ENCODE measurements at places on chromosomes 11 and 22. TPM values are rescaled to one million over a fixed set of nuclear protein-coding genes. Genes with fewer than 3 reads are reported as not detected.

- peak overlapping the region; percentile 79 for H3K27ac ChIP-seq
- H3K4me1 ChIP-seq: peaks cover 74% of the 10 kb centered on the region
- DNase-seq: no peak
- H3K4me3 ChIP-seq: no peak overlapping the region
- H3K27me3 ChIP-seq: no peaks in the 10 kb centered on the region
Measured at GRCh38 chr22:24435323-24435645, 7.9 kb downstream of the ADORA2A start.

DNA sequence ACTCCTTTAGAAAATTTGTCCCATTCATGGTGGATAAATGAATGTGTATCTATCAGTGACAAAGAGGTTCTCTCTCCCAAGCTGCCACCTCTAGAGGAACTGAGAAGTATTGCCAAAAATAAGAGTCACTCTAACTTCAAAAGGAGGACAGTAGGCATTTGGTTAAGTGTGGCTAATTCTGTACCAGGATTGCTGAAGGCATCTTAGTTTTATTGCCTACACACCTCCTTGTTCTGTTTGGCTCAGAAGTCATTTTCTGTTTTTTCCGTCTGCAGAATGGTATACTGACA, 189.0 kb upstream of the MPPED2 start:
- no peak overlapping the region for H3K27ac ChIP-seq
- DNase-seq: no peak
- peaks cover 2% of the 10 kb centered on the region for H3K27me3 ChIP-seq
- no peaks in the 10 kb centered on the region for H3K36me3 ChIP-seq
- H3K4me1 ChIP-seq: peaks cover 5% of the 10 kb centered on the region

GRCh38 chr22:22746963-22747933, 102.8 kb downstream of the GGTLC2 start:
- no peaks in the 10 kb centered on the region for H3K4me1 ChIP-seq
- H3K36me3 ChIP-seq: no peaks in the 10 kb centered on the region
- H3K27ac ChIP-seq: no peak overlapping the region
- H3K27me3 ChIP-seq: peaks cover 43% of the 10 kb centered on the region
- no peak for DNase-seq

- peaks cover 88% of the 10 kb centered on the region for H3K4me1 ChIP-seq
- no peaks in the 10 kb centered on the region for H3K27me3 ChIP-seq
- H3K4me3 ChIP-seq: no peak overlapping the region
- DNase-seq: no peak
- no peaks in the 10 kb centered on the region for H3K36me3 ChIP-seq
Measured at GRCh38 chr11:46343520-46343919, 3.7 kb upstream of the DGKZ start.

- peaks cover 25% of the 10 kb centered on the region for H3K36me3 ChIP-seq
- H3K4me1 ChIP-seq: peaks cover 66% of the 10 kb centered on the region
- DNase-seq: no peak
- H3K27ac ChIP-seq: peak overlapping the region; percentile 44
- H3K27me3 ChIP-seq: no peaks in the 10 kb centered on the region
Measured at GRCh38 chr11:94800414-94800813, 32.3 kb downstream of the AMOTL1 start.

DNA sequence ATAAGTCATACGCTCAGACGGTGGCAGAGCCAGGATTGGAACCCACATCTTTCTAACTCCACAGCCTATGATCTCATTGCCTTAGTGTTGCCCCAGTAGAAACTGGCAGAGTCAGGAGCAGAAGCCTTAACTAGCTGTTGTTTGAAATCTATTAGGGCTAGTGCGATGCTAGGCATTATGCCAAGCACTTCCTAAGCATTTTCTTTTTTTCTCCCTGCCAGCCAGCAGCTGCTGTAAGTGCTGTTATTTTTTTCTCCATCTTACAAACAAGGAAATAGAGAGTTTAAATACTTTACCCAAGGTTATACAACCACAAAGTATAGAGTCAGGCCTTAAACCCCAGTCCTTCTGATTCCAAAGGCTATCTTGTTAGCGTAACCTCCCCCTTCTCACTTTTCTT, 161.0 kb upstream of the SORL1-AS1 start:
- H3K4me1 ChIP-seq: no peaks in the 10 kb centered on the region
- no peaks in the 10 kb centered on the region for H3K27me3 ChIP-seq
- no peak overlapping the region for H3K27ac ChIP-seq
- DNase-seq: no peak
- H3K36me3 ChIP-seq: peaks cover 3% of the 10 kb centered on the region
- no peak overlapping the region for H3K4me3 ChIP-seq

DNA sequence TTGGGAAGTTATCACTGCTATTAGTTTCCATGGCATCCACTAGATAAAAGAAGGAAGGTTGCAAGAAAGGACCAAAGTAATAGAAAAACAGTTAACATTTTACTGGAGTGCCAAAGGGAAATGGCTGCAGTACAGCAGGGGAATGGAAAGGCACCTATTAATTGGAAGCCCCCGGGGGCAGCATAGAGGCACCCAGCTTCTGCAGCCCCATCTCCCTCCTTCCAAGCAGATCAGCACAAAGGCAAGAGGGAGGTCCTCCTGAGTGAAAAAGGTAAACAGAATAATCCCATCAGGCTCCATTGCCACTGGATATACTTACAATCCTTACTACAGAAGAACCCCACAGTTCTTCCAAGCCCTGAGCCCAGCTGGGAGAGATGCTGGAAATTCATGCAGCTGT, 887.1 kb downstream of the DLG2 start:
- H3K27me3 ChIP-seq: no peaks in the 10 kb centered on the region
- no peak for DNase-seq
- no peak overlapping the region for H3K4me3 ChIP-seq

GRCh38 chr22:31291481-31292235, 630 bp downstream of the PIK3IP1 start:
- H3K36me3 ChIP-seq: peaks cover 27% of the 10 kb centered on the region
- peak overlapping the region; percentile 85 for H3K4me3 ChIP-seq
- H3K4me1 ChIP-seq: peaks cover 90% of the 10 kb centered on the region
- H3K27me3 ChIP-seq: no peaks in the 10 kb centered on the region
- H3K27ac ChIP-seq: peak overlapping the region; percentile 98
- no peak for DNase-seq

GRCh38 chr22:40235308-40235707, 57.6 kb downstream of the TNRC6B start:
- H3K4me1 ChIP-seq: peaks cover 80% of the 10 kb centered on the region
- no peak overlapping the region for H3K27ac ChIP-seq
- no peak overlapping the region for H3K4me3 ChIP-seq
- H3K36me3 ChIP-seq: peaks cover 7% of the 10 kb centered on the region
- DNase-seq: no peak

DNA sequence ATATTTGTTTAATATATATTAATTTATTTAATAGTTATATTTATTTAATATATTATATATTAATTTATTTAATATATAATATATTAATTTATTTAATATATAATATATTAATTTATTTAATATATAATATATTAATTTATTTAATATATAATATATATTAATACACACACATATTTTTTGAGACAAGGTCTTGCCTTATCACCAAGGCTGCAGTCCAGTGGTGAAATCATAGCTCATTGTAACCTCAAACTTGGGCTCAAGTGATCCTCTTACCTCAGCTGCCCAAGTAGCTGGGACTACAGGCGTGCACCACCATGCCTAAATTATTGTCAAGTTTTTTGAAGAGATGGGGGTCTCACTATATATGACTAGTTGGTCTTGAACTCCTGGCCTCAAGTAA, 51.4 kb upstream of the DDI1 start:
- DNase-seq: no peak
- no peaks in the 10 kb centered on the region for H3K36me3 ChIP-seq
- H3K4me3 ChIP-seq: no peak overlapping the region
- no peaks in the 10 kb centered on the region for H3K4me1 ChIP-seq

The SLC37A2 gene
- 2.4 TPM for total RNA-seq

DNA sequence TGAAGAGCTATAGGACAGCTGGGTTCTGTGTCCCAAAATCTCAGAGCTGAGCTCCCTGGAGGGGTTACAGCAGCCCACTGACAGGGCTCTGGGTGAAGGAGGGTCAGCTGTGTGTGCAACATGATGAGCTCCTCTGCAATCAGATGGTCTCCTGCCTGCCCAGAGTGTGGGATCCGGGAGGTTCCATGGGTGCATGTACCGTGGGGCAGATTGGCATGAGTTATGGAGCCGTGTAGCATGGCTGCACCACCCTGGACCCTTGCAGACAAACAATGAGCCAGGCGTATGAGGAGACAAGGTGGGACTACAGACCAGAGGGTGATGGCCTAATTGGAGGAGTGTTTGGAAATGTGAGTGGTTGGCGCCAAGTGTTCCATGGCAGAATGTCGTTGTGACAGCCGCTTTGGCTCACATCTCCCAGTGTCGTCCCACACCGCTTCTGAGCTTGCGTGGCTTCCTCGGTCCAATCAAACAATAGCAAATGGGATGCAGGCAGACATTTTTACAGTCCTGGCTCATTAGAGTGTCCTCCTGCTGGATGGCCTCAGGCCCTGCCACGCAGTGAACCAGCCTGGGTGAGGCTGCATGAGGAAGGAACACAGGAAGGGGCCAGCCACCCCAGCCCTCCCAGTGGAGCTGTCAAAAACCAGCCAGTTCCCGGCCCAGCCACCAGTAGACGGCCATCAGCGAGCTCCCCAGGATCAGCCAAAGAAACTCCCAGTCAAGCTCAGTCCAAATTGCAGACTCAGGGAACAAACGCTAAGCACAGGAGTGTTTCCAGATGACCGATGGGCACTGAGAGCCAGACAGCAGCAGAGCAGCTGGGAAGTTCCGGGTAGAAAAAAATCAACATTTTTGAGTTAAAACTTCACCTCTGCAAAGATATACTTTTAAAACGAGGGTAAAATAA, 1066.9 kb downstream of the BRD1 start:
- H3K4me3 ChIP-seq: no peak overlapping the region
- H3K27ac ChIP-seq: no peak overlapping the region
- no peaks in the 10 kb centered on the region for H3K36me3 ChIP-seq
- H3K27me3 ChIP-seq: peaks cover 37% of the 10 kb centered on the region
- DNase-seq: no peak

DNA sequence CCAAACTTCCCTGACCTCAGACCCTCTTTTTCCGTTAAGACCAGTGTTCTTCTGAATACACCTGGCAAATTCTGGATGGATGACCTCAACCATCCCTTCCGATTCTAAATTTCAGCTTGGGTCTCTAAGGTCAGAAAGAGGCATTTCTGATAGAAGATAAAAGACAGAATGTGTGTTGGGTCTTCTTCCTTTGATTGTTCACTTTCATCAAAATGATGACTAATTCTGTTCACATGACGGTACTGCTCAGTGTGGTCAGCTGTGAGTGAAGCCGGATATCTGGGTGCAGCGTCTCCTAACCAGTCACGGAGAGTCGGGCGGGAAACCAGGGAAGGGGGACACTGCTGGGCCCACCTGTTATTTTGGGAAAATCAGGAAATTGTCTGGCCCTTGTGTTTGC, 151.6 kb upstream of the NAV2 start:
- H3K27ac ChIP-seq: no peak overlapping the region
- peaks cover 19% of the 10 kb centered on the region for H3K4me1 ChIP-seq
- no peak for DNase-seq
- no peaks in the 10 kb centered on the region for H3K27me3 ChIP-seq
- H3K4me3 ChIP-seq: no peak overlapping the region

GRCh38 chr22:44931077-44931540, 78.7 kb downstream of the PHF21B start:
- H3K27ac ChIP-seq: peak overlapping the region; percentile 86
- DNase-seq: peak; percentile 81
- H3K36me3 ChIP-seq: no peaks in the 10 kb centered on the region
- peaks cover 16% of the 10 kb centered on the region for H3K4me1 ChIP-seq
- peaks cover 3% of the 10 kb centered on the region for H3K27me3 ChIP-seq

GRCh38 chr11:32400670-32401369, 34.5 kb downstream of the WT1 start:
- peaks cover 35% of the 10 kb centered on the region for H3K27me3 ChIP-seq
- no peak overlapping the region for H3K4me3 ChIP-seq
- DNase-seq: no peak
- no peak overlapping the region for H3K27ac ChIP-seq
- peaks cover 7% of the 10 kb centered on the region for H3K36me3 ChIP-seq
- no peaks in the 10 kb centered on the region for H3K4me1 ChIP-seq

- H3K36me3 ChIP-seq: peaks cover 60% of the 10 kb centered on the region
- H3K4me1 ChIP-seq: peaks cover 29% of the 10 kb centered on the region
- no peaks in the 10 kb centered on the region for H3K27me3 ChIP-seq
- DNase-seq: no peak
- no peak overlapping the region for H3K4me3 ChIP-seq
Measured at GRCh38 chr11:7640816-7641215, 32.5 kb downstream of the CYB5R2 start.

DNA sequence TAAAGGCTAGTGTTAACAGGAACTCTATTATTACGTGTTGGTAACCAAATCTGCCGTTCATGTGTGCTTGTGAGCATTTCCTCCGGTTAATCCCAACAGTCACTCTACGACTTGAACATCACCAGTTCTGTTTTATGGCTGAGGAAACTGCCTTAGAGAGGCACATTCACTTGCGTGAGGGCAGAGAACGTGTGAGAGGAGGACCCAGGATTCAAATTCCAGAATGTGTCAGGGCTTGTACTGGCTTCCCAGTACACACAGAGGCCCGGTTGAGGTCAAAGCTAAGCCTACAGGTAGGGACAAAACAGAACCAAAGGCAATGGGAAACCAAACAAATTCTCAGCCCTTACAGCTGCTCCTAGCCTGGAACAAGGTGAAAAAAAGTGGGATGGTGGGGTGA, 66.9 kb upstream of the TENM4 start:
- no peaks in the 10 kb centered on the region for H3K27me3 ChIP-seq
- peaks cover 31% of the 10 kb centered on the region for H3K4me1 ChIP-seq
- H3K4me3 ChIP-seq: no peak overlapping the region

DNA sequence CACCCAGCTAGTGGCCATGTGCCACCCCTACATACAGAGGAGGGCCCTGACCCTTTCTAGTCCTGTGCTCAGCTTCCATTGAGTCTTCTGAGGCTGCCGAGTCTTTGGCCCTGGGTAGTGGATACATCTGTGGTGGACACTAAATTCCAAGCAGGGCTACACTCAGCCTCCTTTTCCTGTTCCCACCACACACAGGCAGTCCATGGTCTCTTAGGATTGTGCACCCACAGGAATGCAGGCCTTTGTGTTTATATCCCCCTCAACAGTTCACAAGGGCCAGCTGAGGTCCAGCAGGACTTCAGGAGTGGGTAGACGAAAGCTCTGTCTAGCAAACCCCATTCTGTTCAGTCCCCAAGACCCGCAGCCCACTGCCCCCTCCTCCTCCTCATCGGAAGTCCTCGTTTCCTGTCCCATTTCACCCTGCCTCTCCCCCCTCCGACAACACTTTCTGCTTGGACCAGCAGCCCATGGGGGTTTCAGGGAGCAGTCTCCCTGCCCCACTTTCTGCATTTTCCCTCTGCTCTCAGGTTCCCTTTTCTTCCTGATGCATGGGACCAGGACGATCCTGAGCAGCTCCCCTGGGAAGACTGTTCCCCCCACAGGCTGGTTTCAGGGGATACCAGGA, 91.8 kb downstream of the SWAP70 start:
- H3K4me1 ChIP-seq: peaks cover 82% of the 10 kb centered on the region
- DNase-seq: no peak
- H3K4me3 ChIP-seq: no peak overlapping the region
- peak overlapping the region; percentile 47 for H3K27ac ChIP-seq
- H3K27me3 ChIP-seq: no peaks in the 10 kb centered on the region
- H3K36me3 ChIP-seq: peaks cover 7% of the 10 kb centered on the region

Data from left ventricle myocardium inferior (tissue), 1 donor.